ENCODE measurements at places on chromosomes 3 and 15. TPM values are rescaled to one million over a fixed set of nuclear protein-coding genes. Genes with fewer than 3 reads are reported as not detected.

CLRN1 gene
- total RNA-seq = not detected

C3orf52 gene
- 2.0 TPM for total RNA-seq

TMC3 gene
- total RNA-seq = not detected

DAZL gene
- 0.51 TPM for total RNA-seq

ADIPOQ gene
- total RNA-seq = not detected

DNA sequence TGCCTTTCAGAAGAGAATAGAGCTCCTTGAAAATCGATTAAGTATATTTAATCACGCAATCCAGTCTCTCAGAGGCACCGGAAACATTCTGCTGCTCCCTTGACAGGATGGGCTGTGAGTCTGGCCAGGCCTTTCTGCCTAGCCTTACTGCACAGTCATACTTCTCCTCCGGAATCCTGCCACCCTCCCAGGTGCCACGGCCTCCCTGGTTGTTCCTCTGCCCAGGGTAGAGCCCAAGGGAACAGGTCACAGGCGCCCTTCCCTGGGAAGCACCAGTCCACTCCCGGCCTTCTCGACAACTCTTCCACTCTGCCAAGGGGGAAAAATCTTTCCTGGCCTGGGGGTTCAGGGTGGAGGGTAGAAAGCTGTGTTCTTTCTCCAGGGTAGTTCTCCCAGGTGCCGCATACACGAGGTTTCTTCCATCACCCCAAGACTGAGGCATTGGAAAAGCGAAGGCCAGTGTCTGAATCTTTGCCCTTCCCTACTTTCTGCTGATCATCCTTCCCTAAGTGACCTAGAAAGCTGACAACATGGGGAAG lies 17.4 kb upstream of the SYNM start:
- H3K27me3 ChIP-seq = no peaks in the 10 kb centered on the region
- no peaks in the 10 kb centered on the region for H3K4me1 ChIP-seq
- DNase-seq = no peak
- H3K36me3 ChIP-seq = no peaks in the 10 kb centered on the region

DNA sequence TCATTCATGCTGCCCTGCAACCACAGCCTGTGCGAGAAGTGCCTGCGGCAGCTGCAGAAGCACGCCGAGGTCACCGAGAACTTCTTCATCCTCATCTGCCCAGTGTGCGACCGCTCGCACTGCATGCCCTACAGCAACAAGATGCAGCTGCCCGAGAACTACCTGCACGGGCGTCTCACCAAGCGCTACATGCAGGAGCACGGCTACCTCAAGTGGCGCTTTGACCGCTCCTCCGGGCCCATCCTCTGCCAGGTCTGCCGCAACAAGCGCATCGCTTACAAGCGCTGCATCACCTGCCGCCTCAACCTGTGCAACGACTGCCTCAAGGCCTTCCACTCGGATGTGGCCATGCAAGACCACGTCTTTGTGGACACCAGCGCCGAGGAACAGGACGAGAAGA lies 4.7 kb downstream of the TRIM42 start:
- DNase-seq = no peak
- H3K27ac ChIP-seq = no peak overlapping the region
- H3K36me3 ChIP-seq = no peaks in the 10 kb centered on the region
- no peaks in the 10 kb centered on the region for H3K27me3 ChIP-seq
- H3K4me1 ChIP-seq = no peaks in the 10 kb centered on the region
- H3K4me3 ChIP-seq = no peak overlapping the region

GRCh38 chr3:128714887-128715491 lies 11.0 kb upstream of the RAB7A start:
- H3K36me3 ChIP-seq = no peaks in the 10 kb centered on the region
- H3K4me1 ChIP-seq = peaks cover 9% of the 10 kb centered on the region
- no peak overlapping the region for H3K4me3 ChIP-seq
- peak overlapping the region; percentile 73 for H3K27ac ChIP-seq
- DNase-seq = no peak

DNA sequence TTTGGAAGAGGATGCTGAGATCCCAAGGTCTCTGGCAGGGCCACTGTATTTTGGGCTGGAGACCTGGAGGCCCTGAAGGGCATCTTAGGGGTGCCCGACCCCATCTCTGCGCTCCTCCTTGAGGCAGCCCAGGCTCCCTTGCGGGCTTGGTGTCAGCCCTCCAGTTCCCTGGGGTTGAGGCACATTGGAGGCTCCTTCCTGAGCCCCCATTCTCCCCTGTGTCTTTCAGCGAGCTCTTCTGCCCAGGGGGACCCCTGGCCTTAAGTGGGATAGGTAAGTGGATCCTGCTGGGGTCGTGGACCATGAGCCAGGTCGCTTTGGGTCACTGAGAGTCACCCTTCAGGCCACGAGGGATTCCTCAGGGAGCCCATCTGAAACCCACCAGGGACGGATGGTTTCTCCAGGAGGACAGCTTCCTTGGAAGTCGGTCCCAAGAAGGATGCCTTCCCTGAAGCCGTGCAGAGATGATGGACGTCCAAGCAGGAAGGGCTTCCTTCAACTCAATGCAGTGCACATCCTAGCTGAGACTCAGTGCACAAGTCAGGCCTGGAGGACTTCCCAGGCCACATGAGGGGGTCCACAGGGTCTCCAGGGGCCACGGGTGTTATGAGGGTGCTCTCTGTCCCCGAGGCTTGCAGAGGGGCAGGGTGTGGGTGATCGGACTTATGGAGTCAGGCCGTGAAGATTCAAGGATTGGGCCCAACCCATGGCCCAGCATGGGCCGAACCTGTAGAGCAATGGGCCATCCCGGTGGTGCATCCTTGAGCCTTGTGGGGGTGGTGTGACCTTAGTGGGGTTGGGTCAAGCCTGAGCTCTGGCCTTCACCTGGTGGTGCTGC lies 224.3 kb downstream of the SNRPN start:
- H3K36me3 ChIP-seq = no peaks in the 10 kb centered on the region
- no peaks in the 10 kb centered on the region for H3K4me1 ChIP-seq
- peak; percentile 55 for DNase-seq
- H3K4me3 ChIP-seq = no peak overlapping the region
- H3K27me3 ChIP-seq = no peaks in the 10 kb centered on the region
- H3K27ac ChIP-seq = no peak overlapping the region

- H3K27ac ChIP-seq = no peak overlapping the region
- H3K4me3 ChIP-seq = no peak overlapping the region
- H3K36me3 ChIP-seq = no peaks in the 10 kb centered on the region
- H3K4me1 ChIP-seq = no peaks in the 10 kb centered on the region
- DNase-seq = no peak
These were observed 7.2 kb upstream of the FAM174B start for GRCh38 chr15:92662762-92663161.

DNA sequence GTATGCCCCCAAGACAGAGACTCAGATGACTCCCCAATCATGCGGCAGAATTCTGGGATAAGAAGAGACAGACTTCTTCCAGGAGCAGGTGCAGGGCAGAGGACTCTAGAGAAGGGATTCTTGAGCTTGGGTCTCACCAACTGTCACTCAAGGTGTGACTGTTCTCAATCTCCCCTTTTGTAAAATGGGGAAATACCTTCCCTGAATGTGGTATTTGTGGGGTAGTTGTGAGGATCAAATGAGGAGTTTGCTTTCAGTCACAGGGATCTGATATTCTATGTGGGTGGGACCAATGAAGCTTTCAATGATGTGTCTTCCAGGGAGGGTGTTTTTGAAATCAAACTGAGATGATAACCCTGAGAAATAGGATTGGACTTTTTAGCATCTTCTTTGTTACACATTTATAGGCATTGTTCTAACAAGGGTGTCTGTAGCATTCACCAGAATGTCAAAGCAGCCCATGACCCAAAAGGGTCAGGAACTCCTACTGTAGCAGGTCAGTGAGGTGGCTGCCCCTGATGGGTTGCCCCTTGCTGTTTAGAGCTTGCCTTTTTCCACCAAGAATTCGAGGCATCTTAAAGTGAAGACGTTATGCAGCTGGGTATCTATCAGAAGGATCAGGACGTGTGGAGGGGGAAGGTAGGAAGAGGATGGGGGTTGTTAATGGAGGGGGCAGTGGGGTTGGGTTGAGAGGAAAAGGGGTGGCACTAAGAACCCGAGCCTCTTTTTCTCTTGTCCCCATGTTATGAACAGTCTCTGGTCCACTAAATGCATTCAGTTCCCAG lies 28.8 kb downstream of the UMPS start:
- DNase-seq = no peak
- H3K4me1 ChIP-seq = peaks cover 16% of the 10 kb centered on the region
- no peaks in the 10 kb centered on the region for H3K27me3 ChIP-seq
- H3K27ac ChIP-seq = no peak overlapping the region
- H3K36me3 ChIP-seq = no peaks in the 10 kb centered on the region

DNA sequence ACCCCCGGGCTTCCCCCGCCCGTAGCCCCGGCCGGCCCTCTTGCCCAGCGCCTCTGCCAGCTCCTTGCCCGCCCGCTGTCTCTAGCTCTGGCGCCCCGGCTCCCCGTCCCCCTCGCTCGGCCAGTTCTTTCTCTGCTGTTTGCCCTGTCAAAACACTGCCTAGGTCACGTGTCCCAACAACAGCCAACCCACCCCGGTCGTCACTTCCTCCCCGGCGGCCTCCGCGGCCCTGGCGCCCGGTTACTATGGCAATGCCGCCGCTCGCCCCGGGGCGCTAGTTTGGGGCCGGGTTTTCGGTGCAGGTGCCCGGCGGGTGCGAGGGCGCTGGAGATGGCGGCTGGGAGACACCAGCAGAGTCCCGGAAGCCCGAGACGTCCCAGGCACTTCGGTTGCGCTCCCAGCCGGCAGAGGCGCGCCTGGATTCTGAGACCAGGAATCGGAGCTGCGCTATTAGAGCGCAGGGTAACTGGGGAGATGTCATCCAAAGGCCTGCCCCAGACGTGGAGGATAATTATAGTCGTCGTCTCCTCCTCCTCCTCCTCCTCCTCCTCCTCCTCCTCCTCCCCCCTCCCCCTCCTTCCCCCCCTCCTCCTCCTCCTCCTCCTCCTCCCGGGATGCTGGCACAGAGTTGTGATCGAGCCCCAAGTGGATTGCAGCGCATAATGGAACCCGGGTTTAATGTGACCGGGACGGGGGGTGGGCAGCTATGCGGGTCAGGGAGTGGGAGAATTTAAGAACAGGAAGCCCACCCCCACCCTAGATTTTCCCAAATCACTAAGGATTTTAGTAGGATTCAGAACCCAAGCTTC lies at the start of gene ATOSA:
Gene ATOSA (minus strand): TSS at position 157 of the 809 bp plus-strand sequence. CDS start 1,367 bp downstream, outside the sequence.
- peaks cover 86% of the 10 kb centered on the region for H3K4me1 ChIP-seq
- DNase-seq = peak; percentile 99
- peak within 1 kb of the TSS; percentile 81 for H3K4me3 ChIP-seq
- no peaks in the 10 kb centered on the region for H3K27me3 ChIP-seq
- H3K27ac ChIP-seq = peak within 1 kb of the TSS; percentile 99

- H3K27me3 ChIP-seq = no peaks in the 10 kb centered on the region
- no peaks in the 10 kb centered on the region for H3K36me3 ChIP-seq
- H3K27ac ChIP-seq = no peak overlapping the region
- no peak overlapping the region for H3K4me3 ChIP-seq
- H3K4me1 ChIP-seq = peaks cover 13% of the 10 kb centered on the region
These were observed 86.1 kb upstream of the BCL6 start for GRCh38 chr3:187831125-187832051.

GRCh38 chr15:101675796-101676582 lies 23.8 kb upstream of the TM2D3 start:
- H3K4me1 ChIP-seq = no peaks in the 10 kb centered on the region
- H3K4me3 ChIP-seq = no peak overlapping the region
- H3K36me3 ChIP-seq = peaks cover 42% of the 10 kb centered on the region
- DNase-seq = peak; percentile 75
- no peaks in the 10 kb centered on the region for H3K27me3 ChIP-seq

GRCh38 chr3:57244946-57245345 lies 17.4 kb downstream of the APPL1 start:
- H3K4me1 ChIP-seq = no peaks in the 10 kb centered on the region
- H3K36me3 ChIP-seq = peaks cover 68% of the 10 kb centered on the region
- DNase-seq = no peak
- H3K27ac ChIP-seq = no peak overlapping the region
- no peaks in the 10 kb centered on the region for H3K27me3 ChIP-seq
- no peak overlapping the region for H3K4me3 ChIP-seq

- H3K27ac ChIP-seq = no peak overlapping the region
- H3K4me1 ChIP-seq = no peaks in the 10 kb centered on the region
- no peaks in the 10 kb centered on the region for H3K27me3 ChIP-seq
- no peaks in the 10 kb centered on the region for H3K36me3 ChIP-seq
These were observed 368.3 kb upstream of the DCBLD2 start for GRCh38 chr3:99269606-99270351.

DNA sequence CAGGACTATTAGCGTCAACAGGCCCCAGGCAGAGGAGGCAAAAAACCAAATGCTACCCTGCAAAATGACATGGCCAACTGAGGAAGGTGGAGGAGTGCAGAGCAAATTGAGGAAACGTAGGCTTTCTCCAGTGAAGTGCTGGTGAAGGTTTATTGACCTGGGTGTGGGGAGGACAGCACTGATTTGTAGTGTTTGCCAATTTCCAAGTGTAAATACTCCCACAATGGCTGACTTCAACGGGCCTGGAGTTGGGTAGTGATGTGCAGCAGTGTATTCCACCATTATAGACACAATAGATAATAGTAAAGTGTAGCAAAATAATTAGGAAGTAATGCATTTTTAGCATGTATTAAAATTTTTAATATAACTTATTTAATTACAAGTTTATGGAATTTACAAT lies 32.2 kb upstream of the TPM1 start:
- no peaks in the 10 kb centered on the region for H3K36me3 ChIP-seq
- no peak overlapping the region for H3K4me3 ChIP-seq
- H3K27me3 ChIP-seq = no peaks in the 10 kb centered on the region
- H3K27ac ChIP-seq = no peak overlapping the region
- no peaks in the 10 kb centered on the region for H3K4me1 ChIP-seq

DNA sequence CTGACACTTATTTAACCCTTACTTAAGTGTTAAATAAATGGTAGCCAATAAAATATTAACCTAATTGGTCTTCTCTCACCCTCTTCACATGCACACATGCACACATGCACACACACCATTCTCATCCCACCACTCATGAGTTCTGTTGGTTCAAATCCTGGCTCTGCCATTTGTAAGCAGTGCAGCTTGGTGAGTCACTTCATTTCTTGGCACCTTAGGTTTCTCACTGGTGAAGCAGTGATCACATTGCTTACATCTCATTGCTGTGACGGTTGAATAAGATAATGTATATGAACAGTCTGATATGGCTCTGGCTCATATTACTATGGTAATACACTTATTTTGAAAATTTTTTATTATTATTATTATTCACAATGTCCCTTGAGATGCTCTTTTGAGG lies 33.8 kb downstream of the RIOX2 start:
- peaks cover 52% of the 10 kb centered on the region for H3K36me3 ChIP-seq
- H3K27me3 ChIP-seq = no peaks in the 10 kb centered on the region
- H3K4me3 ChIP-seq = no peak overlapping the region
- no peak overlapping the region for H3K27ac ChIP-seq
- H3K4me1 ChIP-seq = no peaks in the 10 kb centered on the region

DNA sequence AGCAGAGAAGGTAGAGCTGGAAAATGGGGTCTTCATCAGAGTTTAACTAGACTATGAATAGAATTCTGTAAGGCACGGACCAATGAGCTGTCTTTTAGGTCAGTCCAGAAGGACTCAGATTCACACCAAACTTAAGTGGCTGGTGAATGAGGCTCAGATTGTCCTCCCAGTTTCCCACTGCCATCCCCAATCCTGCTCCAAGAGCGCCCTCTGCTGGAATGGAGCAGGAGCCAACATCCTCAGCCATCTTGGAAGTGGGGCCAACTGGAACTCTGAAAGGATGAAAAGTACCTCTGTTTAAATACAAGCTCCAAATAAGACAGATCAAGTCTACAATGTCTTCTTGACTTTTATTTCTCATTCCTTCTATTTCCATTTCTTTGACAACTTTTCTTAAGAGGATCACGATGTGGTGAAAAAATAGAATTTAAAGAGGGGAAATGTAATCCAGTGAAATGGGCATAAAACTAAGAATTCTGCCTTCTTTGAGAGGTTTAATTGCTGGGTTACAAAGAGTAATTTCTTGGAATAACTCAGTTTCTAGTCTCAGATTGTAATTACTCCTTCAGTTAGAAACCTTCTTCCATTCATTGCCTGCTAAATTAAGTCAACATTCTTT lies 217.1 kb upstream of the TPRG1 start:
- no peak overlapping the region for H3K27ac ChIP-seq
- no peak overlapping the region for H3K4me3 ChIP-seq
- peak; percentile 93 for DNase-seq
- H3K36me3 ChIP-seq = no peaks in the 10 kb centered on the region
- no peaks in the 10 kb centered on the region for H3K4me1 ChIP-seq
- H3K27me3 ChIP-seq = no peaks in the 10 kb centered on the region

All from spleen (tissue), 13 donors.